ENCODE measurements at places on chromosomes 2 and 18. TPM values are rescaled to one million over a fixed set of nuclear protein-coding genes. Genes with fewer than 3 reads are reported as not detected.

GRCh38 chr2:71747559-71747958, 294.2 kb downstream of the DYSF start:
- DNase-seq = no peak

DNA sequence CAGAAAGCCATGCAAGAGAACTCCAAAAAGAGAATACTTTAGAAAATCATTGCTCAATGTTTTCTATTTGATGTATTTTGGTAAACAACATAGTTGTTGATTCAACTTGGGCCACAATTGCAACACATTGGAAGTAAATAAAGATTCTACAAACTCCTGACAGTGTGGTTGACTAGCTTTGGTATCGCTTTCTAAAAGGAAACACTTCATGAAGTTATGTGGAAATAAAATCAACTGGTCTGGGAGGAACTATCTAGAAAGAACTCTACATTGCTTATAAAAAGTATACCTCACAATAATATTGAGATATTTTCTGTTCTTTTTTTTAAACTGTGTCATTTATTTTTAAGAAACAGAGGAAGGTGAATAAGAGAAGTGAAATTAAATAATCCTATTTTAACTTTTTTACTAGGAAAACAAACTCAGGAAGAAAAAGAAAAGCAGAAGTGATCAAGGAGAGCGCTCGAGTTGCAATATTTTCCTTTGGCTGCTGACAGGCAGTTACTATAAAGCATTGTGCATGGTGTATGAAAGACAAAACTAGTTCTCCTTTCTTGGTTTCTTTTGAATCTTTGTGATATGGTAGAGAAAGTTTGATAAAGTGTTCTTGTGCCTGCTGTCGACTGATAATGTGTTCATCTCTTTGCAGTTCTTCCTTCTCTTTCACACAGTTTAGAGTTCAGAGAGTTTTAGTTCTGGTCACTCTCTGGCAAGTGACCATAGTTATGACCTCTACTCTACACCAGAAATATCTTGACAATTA, 3.0 kb downstream of the DHRS9 start:
- no peak for DNase-seq

Gene MFSD2B
- total RNA-seq = 1.8 TPM

DNA sequence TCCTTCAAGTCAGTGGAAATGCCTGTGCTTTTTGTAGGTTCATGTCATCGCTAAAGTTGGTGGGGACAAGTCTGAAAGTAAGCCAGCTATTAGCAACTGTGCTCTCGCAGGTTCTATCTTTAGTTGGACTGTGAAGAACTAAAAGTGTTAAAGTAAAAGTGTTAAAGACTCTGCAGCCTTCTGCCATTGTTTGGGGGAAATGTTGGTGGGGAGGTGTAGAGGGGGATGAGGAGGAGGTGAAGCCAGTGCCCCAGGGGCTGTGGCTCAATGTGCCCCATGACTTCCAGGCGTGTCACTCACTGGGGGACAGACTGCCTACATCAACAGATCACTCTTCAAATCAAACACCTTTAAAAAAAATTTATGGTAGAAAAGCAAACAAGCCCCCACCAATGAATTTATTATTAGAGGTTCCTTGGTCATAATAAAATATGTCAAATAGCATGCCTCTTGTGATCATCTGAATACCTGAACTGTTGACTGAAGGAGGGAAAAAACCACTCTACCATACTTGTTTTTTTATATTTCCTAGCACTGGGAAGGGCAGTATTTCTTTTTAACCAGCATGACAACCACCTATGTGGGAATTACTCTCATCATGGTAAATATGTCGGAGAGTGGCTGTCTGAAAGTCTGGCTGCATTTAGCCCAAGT, 19.3 kb downstream of the TGFA start:
- no peak for DNase-seq

Gene SH3RF3
- 8.0 TPM for total RNA-seq

GRCh38 chr2:121591199-121591598, 58.1 kb downstream of the CLASP1 start:
- no peak for DNase-seq

DNA sequence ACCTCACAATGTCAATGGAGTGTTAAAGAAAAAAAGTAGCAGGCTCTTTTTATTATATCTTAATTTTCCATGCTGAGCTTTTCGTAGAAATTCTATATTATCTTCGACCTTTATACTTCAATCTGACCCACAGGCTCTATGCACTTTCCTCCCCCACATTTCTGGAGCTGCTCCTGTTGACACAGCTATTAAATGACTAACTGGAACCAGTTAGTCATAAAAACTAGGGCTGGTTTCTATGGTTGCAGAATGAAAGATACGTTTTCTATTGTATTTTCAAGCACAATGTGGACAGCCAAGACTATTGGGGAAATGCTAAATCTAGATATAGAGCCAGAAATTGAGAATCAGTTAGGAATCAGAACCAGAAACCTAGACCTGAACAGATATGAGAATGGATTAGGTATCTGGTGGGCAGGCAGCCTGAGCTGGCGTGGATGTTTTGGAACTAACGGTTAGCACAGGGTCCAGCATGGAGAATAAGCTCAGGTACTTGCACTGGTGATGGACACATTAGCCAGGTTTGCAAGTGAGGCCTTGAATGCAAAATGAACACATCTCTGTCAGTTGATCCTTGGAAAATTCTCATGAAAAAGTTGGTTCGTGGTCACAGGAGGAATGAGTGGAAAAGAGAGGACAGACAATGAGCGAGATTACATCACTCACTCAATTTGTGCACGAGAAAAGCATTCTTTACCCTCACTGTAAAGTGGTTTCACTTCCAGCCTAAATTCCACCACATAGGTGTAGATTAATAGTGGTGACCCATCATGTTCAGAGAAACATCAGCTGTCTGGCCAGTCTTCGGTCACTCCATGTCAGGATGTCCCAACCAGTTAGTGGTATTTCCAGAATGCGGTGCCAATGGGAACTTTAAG, 144.6 kb upstream of the EPHA4 start:
- DNase-seq = no peak

Gene TBR1
- not detected for total RNA-seq

- no peak for DNase-seq
These were observed 258.9 kb upstream of the CHAC2 start for GRCh38 chr2:53508667-53509066.

Gene STON1
- 16.2 TPM for total RNA-seq

Gene RIOK3
- 73.4 TPM for total RNA-seq

DNA sequence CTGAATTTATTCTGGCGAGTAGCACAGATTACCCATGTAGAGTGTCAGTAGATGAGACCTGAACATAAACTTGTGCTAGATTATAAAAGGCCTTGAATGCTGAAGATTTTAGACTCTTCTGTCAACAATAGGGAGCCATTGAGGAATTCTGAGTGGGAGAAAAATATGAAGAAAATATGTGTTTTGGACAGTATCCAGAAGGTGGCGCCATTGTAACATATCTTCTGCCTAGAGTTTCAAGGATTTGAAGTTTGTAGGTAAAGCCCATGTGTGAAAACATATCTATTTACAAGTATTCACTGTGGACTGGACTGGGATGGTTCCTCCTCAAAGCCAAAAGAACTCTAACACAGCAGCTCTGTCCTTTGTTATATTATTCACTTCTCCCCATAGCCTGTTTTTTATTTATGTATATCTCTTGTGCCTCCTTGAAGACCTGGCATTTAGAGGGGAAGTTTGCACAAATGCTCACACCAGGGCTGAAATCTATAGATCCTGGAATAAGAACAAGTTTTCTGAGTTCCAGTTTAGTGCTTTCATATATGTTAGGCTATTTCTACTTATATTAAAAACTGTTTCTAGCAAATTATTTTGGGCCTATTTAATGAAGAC, 124.9 kb downstream of the RDH14 start:
- no peak for DNase-seq

Gene HNRNPLL
- 55.2 TPM for total RNA-seq

DNA sequence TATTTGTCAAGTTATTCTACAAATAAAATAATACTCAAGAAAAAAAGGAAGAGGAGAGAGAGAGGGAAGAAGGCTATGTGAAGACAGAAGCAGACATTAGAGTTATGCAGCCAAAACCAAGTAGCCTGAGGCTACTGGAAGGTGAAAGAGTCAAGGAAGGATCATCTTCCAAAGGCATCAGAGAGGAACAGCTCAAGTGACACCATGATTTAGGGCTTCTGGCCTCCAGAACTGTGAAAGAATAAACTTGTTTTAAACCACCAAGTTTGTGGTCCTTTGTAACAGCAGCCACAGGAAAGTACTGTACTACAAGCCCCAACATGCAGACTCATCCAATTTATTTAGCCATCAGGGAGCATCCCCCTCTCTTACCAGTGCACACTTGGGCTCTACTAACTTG, 788.5 kb upstream of the LRRTM1 start:
- no peak for DNase-seq

Measured in ureter (tissue), 1 donor.